Ovary (tissue), 10 donors: ENCODE measurements at places on chromosomes 1 and 21.

DNA sequence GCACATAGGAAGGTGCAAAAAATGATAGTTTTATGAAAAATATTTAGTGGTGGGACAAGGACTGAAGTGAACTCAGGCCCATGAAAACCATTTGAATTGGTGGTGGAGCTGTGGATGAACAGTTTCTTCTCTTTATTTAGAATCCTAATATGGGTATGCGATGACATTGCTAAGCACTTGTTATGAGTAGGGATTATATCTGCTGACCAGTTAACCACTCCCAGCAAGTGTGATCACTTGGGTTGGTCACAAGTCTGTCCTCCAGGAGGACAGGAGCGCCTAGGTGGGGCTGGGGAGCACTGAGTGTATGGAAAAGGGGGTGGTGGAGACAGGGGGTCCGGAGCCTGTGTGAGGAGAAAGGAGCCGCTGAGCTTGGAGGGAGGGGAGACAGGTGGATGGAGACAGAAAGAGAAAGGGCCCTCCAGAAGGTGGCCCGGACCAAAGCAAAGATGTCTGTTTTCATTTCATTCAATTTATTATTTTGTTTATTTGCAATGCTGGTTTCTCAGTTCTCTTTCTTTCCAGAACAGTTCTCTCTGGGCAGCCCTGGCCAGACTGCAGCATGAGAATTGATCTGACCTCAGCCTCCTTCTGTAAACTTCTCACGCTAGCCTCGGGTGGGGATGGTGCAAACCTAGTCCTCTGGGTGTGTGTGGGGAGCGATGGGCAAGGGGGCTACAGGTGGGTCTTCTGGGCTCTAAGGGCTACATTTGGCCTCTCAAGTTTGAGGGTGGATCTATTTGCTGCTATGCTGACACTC is 9.9 kb upstream of the ZSCAN20 start:
- DNase-seq = no peak

DNA sequence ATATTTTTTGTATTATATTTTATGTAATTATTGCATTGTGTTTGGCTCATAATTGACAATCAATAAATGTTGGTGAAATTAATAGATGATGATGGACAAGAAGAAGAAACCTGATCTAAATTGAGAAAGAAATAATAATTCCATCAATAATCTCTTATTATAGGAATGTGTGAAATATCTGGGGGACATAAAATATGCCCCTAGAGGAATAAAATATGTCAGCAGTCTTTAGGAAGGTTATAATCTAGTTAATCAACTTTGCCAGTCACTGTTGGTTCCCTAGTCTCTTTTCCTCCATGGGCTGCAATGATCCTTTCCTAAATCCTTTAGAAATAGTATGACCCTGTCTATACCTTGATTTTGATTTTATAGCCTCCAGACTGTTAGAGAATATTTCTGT is 549.7 kb upstream of the ADGRL4 start:
- no peak for DNase-seq

DNA sequence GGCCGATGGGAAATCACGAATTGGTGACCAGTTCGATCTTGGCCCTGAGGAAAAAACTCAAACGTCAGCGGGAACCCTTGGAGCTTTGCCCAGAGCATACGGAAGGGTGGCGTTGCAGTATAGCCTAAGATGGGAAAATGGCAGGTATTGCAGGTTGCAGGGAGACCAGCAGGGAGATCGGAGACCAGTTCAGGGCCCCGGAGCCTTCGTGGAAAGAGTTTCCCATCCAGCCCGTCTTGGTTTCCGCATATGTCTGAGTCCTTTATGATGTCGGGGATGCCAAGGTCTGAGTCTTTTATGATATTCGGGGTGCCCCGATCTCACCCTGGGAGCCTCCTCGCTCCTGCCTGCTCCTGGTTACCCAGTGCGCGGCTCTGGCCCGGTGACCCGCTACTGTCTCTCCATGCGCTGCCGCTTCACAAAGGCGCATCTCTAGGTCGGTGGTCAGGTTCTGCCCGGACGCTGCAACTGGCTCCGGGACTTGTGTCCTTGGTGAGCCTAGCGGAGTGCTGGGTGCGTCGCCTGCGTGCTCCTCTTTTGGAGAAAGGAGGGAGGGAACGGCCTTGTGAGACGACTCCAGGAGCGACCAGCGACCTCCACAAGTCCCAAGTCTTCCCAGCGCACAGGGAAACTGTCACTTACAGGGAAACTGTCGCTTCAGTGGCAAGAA is 94.2 kb downstream of the PRKAB2 start:
- DNase-seq = no peak

DNA sequence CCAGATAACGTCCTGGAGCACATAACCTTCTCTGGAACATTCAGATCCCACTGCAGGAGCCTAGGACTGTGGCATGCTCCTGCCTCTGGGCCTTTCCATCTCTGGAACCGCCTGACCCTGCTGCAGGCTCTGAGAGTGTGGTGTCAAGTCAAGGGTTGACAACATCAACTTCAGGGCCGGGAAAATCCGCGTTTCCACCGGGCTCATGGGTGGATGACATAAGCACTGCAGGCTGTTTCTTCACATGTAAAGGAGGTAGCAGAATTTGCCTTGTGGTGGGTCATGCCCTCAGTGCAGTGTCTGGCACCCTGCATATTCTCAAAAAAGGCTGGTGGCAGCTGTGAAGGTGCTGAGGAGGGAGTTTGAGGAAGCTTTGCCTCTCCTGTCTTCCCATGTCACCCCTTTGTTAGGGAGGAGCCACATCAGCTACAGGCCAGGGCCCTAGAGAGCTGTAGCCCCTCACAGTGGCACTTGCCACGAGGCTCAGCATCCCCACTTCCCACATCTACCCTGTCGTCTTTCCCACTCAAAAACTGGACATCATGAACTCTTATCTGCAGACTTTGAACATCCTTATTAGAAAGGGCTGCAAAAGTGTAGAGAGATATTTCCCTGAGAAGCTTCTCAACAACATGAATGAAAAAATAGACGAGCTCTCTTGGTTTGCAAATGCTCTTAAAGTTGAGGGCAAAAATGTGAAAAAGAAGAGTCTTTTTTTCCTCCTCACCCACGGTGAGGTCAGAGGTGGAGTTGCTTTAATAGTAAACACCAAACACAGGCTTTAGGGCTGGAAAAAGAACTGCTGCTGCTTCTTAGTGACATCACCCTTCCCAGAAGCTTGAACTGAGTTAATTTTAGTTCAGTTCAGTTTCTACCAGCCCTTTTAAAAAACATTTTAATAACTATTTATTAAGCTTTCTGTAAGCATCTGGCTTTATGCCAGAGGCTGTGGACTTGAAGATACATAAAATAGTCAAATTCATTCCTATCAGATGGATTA is 121.3 kb downstream of the HUNK start:
- no peak for DNase-seq

DNA sequence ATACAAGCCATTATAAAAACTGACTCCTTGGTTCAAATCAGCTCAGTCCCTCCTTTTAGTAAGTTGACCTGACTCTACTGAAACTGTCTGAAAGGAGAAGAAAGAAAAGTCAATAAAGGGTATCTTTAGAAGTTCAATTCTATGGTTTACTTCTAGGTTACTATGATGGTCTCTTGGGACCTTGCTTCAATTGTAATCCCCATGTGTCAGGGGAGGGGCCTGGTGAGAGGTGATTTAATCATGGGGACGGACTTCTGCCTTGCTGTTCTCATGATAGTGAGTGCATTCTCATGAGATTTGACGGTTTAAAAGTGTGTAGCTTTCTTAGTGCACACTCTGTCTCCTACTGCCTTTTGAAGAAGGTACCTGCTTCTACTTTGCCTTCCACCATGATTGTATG is 31.7 kb upstream of the FNBP1L start:
- no peak for DNase-seq

- no peak for DNase-seq
Measured at GRCh38 chr1:197392541-197392940, 124.5 kb downstream of the CRB1 start.

DNA sequence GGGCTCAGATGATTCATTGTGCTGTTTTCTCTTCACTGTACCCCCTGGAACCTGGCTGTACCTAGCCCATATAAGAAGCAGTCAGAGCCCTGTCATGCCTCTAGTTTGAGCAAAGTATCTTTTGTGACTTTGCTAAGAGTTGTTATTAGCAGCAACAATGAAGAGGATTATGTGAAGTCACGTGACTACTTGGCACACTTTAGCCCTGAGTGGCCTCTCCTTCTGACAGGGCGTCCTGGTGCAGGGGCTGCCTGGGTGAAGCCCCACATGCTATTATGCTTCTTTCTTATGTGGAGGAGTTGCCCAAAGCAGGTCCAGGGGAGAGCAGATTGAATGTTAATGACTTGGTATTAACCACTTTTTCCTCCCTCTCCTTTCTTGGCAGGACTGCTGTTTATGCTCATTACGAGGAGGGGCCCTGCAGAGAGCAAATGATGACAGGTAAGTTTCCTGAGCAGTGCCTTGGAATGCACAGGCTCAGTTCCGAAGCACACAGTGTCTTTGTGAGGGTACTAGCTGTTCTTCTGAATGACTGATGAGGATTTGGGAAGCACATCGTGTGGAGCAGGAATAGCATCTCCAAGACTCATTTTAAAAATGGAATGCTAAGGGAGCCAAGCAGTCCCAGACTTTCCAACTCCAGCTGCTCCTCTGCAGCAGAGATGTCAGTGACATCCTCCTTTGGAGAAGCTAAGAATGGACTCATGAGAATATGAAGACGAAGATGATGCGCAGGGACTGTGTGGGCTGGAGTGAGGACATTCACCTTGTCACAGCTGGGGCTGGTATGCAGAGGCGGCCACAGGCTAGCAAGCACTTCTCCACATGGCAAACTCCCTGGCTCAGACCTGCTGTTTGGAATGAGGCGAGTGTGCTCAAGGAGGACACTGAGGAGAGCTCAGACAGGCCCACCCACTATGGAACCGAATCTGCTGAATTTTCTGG is 15.2 kb upstream of the ST3GAL3 start:
- no peak for DNase-seq

DNA sequence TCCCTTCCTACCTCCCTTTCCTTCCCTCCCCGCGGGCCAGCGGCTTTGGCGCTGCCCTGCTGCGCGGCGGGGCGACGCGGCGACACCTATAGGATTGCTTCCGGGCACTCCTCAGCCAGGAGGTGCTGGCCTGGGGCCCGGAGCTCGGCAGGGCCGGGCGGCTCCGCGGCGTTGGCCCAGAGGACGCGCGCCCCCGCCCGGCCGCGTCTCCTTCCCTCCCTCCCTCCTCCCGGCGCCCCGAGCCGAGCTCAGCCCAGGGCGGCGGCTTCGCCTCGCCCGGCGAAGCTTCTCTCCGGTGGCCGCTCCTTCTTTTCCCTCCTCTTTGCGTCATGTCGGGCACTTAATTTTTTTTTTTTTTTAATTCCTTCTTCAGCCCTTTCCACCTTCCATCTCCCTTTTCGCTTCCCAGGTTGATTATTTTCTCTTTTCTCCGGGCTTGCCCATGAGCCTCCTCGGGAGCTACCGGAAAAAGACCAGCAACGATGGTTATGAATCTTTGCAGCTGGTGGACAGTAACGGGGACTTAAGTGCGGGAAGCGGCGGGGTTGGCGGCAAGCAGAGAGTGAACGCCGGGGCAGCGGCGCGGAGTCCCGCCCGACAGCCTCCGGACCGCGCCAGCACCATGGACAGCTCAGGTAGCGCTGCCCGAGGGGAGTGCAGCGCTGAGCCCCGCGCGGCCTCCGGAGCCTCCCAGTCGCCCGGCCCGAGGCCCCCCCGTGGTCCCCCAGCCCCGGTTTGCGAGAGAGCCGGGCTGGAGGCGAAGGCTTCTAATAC is at the start of gene DNAJC6:
Gene DNAJC6 (plus strand): TSS at position 240 of the 774 bp plus-strand sequence. CDS start 203 bp downstream, at position 443.
- DNase-seq = peak; percentile 50

GRCh38 chr1:188372821-188373220 is 1544.1 kb downstream of the PLA2G4A start:
- DNase-seq = no peak

GRCh38 chr1:223259462-223259861 is 104.5 kb downstream of the SUSD4 start:
- no peak for DNase-seq

DNA sequence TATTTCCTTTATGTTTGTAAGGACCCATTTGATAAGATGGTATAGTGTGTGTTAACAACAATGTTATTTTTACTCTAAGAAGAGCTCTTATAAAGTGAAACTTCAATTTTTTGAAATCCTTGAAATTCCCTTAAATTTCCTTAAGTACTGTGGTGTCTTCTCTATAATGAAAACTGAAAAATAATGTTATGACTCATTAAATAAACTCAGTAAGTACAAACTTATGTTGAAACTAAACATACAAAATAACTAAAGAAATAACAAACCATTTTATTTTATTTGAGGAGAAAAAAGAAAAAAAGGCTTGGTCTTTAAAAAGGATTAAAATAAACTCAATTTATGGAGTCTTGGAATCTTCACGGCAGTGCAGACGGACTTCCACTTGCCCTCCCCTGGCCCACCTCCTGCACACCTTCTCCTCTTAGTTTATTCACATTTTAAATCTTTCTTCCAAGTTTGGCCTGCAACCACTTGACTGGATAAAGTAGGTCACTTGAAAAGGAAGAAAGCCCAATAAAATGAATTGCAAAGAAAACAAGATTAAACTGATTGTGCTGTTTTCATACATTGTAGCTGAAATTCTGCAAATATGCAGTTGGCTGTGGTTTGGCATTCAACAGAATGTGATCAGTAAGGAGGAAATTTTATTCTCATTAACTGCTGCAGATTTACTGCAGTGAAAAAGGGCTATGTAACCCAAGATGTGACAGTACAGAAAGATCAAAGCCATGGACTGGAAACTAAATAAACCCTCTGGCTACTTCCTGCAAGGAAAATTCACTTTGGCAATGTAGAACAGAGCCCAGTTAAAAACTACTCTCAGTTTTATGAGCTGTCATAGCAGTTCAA is 48.5 kb upstream of the SCYL3 start:
- DNase-seq = no peak

DNA sequence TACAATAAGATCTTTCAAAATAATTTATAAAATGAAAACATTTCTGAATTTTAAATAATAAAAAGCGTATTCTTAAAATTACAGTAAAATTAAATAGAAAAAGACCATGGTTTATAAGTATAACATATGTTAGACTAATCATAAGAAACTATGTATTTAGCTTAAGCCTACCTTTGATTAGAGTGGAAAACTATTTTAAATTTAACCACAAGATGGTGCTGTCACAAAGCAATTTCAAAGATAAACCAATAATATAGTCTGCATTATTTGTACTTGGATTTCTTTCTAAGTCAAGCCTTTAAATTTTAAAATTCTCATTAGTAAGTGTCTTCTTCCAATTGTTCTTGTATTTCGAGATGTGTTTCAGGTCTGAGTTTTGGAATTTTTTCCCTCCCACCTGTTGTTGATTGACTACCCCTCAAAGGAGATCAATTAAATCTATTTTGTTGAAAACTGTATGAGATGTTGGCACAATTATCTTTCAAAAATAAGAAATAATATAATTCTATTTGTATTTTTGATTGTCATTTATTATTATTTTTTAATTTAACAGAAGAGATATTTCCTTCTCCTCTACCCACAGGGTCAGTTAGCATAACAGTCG is 459.8 kb downstream of the KCNT2 start:
- no peak for DNase-seq
